CD4-positive, CD25-positive, alpha-beta regulatory T cell (primary cell): ENCODE measurements at places on chromosomes 7 and 10.

GRCh38 chr10:78528749-78529204, 495.1 kb downstream of the RPS24 start:
- DNase-seq: no peak

DNA sequence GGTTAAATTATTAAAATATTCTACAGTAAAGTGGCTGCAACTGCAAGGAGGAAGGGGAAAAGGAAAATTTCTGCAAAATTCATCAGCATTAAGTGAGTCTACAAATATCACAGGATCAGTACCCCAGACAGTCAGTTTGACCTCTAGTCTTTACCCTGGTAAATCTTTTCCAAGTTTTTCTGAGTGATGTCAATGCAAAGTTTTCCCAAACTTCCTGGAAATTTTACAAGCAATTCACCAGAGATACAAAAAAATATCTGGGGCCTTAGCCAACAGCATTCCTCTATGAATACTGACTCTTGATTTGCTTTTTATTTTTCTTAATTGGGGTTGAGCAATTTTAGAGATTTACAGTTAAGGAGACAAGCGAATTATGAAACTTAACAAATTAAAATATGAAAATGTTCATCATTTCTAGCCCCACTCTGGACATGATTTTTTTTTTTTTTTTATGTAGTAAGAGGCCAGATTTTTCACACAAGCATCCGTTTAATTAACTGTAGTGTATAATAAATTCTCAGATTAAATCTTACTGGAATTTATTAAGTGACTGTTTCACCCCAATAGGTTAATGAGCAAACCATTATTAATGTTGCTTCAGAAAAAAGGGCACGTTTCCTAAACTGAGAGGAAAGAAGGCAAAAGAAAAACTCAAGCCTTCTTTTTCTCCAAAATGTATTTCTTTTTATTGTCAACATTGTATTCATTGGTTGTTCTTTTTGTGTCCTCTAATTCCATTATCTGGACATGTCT, 539.5 kb upstream of the FZD8 start:
- no peak for DNase-seq

DNA sequence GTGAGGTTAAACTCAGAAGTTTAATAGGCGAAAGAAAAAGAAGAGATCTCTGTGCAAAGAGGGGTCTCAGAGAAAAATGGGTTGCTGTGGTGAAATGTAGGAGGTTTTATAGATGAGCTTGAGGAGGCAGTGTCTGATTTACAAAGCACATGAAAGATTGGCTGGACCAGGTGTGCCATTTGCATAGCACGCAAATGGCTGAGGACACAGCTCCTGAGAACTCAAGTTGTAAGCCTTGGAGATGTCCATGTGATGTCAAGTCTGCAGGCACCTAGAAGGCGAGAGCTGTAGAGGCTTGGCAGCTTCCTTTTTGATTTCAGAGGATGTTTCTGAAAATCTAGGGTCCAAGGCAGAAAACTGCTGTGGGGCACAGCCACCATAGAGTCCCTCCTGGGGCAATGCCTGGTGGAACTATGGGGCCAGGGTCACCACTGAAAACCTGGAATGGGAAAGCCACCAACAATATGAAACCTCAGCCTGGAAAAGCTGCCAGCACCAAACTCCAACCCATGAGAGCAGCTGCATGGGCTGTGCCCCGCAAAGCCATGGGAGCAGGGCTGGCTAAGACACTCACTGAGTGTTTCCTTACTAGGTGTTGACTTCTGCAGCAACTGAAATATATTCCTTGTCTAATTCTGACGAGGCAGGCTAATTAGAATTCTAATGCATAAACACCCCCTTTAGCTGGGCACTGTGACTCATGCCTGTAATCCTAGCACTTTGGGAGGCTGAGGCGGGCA, 96.9 kb upstream of the TNS3 start:
- no peak for DNase-seq

- DNase-seq: no peak
These were observed 78.2 kb downstream of the MGMT start for GRCh38 chr10:129545261-129545660.

GRCh38 chr7:92631067-92631849, 41.1 kb upstream of the FAM133B start:
- no peak for DNase-seq

DNA sequence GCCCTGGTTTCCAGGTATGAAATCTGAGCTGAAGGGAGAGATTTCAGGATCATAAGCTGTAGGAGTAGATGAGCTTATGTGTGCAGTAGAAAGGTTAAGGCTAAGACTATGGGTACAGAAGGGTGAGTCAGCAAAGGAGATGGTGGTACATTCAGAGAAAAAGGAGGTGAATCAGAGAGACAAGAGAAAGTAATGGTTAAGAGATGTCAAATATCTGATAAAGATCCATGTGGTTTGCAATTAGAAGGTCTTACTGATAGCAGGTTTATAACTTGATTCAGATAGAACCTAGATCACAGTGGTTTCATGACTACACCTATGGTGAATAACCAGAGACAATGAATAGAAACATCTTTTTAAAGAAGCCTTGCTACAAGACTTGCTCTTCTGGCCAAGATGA, 4.5 kb upstream of the NPY start:
- DNase-seq: no peak

DNA sequence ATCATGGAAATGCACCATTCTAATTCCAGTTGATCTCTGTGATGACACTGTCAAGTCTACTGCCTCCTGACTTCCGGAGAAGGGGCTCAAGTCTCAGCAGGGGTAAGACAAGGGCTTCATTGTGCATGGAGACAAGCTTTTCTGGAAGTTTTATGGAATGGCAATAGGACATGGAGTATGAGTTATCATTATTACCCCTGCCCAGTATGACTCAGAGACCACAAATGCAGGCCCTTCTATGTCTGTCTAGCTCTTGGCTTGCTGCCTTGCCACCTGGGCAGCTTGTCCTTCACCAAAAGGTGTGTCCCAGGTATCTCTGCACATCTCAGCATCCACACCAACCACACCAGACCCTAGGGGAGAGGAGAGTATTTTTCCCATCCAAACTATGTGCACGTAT, 34.9 kb upstream of the KIAA1217 start:
- DNase-seq: no peak

DNA sequence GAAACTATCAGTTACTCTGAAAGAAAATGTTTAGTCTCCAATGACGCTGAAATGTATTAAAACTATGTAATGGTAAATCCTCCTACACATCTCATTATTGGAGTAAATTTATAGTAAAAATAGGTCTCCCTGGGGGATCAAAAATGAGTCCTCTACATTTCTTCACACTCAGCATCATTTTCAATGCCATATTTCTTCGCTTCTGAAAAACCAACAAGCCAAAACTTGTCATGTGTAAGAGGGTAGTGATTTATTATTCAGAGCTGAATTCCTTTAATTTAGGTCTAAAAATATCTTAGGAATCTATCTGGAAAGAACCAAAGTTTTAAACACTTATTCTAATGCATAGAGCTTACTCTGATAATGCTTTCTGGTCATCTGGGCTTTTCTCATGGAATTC, 3.0 kb downstream of the PDK4 start:
- DNase-seq: no peak

DNA sequence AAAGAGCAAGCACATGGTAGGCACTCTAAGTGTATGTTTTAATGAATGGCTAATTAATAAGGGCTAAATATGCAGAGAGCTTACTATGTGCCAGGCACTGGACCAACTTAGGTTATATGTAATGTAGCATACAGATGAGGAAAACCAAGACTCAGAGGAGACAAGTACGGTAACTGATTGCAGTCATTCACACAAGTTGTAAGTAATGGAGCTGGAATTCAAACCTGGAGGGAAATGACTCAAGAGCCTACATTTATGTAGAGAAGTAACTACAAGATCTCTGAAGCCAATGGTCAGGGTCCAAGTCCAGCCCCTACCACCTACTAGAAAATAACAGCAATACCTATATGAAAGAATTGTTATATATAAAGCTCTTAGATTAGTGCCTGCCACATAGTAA, 97.3 kb upstream of the KCNIP2 start:
- no peak for DNase-seq

- no peak for DNase-seq
These were observed 87.7 kb upstream of the PDK4 start for GRCh38 chr7:95684037-95684436.

- DNase-seq: peak; percentile 42
These were observed 350.0 kb downstream of the CRPPA start for GRCh38 chr7:16071246-16071857.

GRCh38 chr10:7872041-7872442, 53.7 kb downstream of the TAF3 start:
- DNase-seq: peak; percentile 43

GRCh38 chr7:44415510-44415909, 74.9 kb downstream of the NUDCD3 start:
- no peak for DNase-seq

DNA sequence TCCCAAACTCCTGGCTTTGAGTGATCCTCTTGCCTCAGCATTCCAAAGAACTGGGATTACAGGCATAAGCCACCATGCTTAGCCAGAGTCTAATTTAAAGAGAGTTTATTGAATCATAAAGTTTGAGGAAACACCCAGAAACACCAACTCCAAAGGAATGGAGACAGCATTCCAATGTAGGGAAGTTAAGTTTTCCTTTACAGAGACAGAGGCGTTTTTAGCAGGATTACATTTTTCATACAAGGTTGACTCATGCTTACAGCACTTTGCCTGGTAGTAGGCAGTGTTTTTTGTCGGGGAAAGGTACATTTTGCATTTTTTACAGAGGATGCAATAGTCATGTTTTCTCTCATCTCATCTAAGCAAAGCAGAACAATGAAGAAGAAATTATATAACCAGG, 18.9 kb upstream of the OPN4 start:
- DNase-seq: no peak

DNA sequence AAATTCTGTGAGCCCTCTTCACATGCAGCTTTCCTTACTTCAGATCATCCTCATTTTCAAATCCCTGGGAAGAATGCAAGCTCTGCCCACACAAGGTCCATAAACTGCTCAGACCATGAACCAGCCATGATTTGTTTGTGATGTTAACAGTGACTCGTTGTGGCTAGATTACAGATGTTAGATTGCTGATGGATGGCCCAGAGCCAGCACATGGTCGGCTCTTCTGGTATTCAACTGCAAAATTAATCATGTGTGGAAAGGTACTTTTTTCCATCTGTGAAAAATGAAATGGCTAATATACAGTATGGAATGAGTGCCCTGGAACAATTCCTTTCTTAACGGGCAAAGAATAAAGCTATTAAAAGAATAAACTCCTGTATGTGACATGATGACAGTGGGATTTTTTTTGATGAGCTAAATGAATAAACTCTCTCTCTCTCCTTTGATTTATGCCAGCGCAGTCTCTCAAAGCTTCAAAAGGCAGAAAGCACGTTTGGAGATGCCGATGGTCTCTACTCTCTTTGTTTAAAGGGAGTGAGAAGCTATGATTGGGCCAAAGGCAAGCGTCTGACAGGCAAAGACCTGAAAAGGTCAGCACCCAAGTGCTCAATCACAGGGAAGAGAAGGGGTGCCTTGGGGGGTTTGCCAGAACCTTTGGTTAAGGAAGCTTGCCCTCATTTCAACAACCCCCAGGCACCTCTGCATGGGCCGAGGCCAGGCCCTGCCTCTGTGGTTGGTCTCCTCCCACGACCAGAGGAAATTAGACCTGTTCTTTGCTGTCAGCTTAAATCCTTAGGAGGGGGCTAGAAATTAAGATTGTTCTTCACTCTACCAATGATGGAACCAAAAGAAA, 444.0 kb upstream of the NFE2L3 start:
- DNase-seq: no peak

GRCh38 chr7:157565981-157566630, 229.3 kb downstream of the DNAJB6 start:
- DNase-seq: no peak

DNA sequence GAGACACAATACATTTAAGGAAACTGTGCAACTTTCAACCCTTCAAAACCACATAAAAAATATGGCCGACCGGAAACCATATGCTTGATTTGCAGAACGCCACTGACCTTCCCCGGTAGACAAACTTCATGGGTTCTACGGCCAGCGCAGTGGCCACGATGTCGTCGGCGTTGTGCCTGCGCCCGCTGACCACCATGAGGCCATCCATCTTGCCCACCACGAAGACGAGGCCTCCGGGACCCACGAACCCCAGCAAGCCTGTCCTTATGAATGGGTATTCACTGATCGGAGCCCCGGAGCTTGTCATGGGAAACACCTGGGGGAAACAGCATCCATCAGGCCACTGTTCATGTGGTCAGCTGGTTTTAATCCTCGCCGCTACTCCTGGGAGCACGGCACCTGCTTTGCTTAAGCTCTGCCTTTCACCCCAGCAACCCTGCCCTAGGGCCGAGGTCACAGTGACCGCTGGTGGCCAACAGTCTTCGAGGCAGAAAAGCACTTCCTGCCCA, 229.1 kb downstream of the ZMYND11 start:
- no peak for DNase-seq

DNA sequence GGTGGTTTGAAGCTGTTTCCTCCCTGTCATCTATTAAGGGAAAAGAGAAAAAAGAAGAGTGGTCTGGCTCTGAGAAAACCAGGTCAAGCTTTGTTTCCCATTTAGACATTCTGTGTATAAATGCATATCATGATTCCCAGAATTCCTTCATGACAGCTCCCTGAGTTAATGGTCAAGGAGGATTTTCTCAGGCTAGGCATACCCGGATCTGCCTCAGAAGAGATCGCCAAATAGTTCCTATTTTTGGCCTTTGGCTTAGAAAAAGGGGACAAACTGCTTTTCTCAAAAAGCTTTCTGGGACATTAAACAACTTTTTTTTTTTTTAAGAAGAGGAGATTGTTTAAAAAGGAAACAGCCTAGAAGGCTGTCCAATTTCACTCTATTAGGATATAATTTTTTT, 53.5 kb upstream of the PIP4K2A start:
- DNase-seq: no peak

- no peak for DNase-seq
These were observed 98.7 kb downstream of the DIP2C start for GRCh38 chr10:590721-591120.

DNA sequence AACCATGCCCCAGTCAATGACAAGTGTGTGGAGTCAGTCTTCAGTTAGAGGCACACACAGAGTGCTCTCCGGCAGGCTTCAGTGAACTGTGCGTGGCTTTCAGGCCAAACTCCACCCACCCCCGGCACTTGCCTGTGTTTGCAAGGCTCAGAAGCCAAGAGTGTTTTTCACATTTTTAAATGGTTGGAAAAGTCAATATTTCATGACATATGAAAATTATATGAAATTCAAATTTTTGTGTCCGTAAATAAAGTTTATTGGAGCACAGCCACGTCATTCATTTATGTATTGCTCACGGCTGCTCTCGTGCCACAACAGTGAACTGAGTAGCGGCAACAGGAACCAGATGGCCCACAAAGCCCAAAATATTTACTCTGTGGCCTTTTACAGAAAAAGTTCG, 104.7 kb downstream of the SFMBT2 start:
- no peak for DNase-seq
